Stimulated activated CD8-positive, alpha-beta memory T cell treated with anti-CD3 and anti-CD28 coated beads, Interleukin-15, amount 100 ng/mL, for 48 hours (primary cell): ENCODE measurements at places on chromosomes 6 and 20.

DNA sequence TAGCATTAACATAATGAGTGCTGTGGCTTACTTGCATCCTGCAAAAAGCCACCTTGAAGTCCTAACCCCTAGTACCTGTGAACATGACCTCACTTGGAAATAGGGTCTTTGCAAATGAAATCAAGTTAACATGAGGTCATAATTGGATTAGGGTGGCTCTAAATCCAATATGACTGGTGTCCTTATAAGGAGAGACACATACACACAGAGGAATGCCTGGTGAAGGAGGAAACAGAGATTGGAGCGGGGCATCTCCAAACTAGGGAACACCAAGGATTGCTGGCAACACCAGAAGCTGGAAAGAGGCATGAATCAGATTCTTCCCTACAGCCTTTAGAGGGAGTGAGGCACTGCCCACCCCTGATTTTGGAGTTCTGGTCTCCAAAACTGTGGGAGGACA is 17.6 kb upstream of the RPS6KA2 start:
- no peak for DNase-seq

- DNase-seq: no peak
These were observed 104.7 kb upstream of the RIN2 start for GRCh38 chr20:19653327-19653726.

GRCh38 chr6:51213811-51214210 is 395.1 kb downstream of the TFAP2B start:
- DNase-seq: no peak

GRCh38 chr6:138290423-138290962 is 72.2 kb upstream of the PBOV1 start:
- DNase-seq: no peak

DNA sequence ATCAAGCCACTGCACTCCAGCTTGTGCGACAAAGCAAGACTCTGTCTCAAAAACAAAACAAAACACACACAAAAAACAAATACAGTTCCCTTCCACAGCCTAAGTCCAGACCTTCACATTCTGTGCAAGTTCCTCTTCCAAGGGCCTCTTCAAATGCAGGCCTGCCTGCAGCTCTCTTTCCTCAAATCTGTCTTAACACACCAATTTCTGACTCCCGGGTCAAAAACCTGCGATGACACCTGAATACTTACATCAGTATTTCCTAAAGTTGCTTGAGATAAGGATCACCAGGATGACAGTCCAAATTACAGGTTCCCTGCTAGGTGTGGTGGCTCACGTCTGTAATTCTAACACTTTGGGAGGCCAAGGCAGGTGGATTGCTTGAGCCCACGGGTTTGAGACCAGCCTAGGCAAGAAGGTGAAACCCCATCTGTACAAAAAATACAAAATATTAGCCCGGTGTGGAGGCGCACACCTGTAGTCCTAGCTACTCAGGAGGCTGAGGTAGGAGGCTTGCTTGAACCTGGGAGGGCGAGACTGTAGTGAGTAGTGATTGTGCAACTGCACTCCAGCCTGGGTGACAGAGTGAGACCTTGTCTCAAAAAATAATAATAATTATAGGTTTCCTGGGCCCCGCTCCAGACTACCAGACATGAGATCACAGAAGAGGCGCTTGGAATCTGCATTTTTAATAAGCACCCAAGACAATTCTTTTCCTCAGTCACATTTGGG is 8.8 kb upstream of the PARD6B start:
- DNase-seq: no peak

DNA sequence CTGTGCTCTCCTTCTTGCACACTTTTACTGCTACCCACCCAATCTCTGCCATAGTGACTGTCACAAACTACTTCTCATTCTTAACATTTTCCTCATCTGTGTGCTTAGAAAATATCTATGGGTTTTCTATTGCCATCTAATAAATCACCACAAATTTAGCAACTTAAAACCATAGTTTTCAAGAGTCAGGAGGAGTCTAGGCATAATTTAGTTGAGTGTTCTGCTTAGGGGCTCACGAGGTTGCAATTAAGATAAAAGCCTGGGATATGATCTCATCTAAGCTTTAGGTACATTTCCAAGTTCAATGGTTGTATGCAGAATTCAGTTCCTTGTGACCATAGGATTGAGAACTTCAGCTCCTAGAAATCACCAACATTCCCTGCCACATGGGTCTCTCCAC is 98.8 kb downstream of the CLVS2 start:
- DNase-seq: no peak

GRCh38 chr6:51283723-51284355 is 465.2 kb downstream of the TFAP2B start:
- DNase-seq: no peak

GRCh38 chr6:22613695-22614094 is 44.3 kb downstream of the HDGFL1 start:
- no peak for DNase-seq

DNA sequence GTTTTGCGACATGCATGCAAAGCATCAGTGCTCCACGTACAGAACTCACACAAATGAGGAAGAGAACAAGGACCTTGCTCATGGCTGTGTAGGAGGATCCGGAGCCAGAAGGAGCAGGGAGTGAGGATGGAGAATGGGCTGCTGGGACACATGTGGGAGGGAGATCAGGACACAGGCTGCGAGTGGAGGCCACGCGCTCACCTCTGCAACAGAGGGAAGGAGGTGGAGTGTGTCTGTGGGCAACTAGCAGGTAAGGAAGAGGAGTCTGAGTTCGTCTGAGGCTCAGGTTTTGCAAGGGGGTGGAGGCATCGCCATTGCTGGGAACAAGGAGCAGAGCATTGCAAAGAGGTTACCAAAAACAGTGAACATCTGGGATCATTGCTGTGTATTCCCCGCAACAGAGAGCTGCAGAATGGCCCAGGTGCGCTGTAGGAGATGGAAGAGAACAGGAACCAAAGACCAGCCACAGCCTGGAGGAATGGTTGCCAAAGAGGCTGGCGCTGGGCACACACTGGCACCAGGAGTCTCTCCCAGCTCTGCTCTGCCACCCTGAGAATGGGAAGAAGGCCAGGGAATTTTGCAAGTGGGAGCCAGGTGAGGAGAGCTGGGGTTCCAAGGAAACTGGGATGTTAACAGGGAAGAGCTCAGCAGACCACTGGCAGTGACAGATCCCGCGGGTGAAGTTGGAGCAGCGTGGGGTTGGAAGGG is 90.0 kb upstream of the RPS6KA2 start:
- no peak for DNase-seq

GRCh38 chr6:43819958-43820357 is 49.9 kb downstream of the VEGFA start:
- DNase-seq: no peak

DNA sequence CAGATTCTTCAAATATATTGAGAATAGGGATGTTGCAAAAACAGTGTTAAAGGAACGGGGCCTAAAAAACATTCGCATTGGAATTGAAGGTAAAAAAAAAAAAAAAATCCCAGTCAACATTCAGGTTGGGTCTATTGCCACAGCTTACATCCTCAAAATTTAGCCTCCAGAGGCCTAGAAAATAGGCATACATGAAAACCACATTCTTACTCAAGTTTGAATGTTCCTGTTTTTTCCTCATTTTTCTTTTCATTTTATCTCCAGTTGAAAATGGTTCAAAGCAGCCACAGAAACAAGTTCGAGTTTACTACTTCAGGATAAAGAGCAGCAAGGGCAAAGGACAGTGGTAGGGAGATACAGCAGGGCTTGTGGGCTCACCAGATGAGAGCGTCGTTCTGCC is 41.9 kb downstream of the KCTD20 start:
- DNase-seq: no peak

DNA sequence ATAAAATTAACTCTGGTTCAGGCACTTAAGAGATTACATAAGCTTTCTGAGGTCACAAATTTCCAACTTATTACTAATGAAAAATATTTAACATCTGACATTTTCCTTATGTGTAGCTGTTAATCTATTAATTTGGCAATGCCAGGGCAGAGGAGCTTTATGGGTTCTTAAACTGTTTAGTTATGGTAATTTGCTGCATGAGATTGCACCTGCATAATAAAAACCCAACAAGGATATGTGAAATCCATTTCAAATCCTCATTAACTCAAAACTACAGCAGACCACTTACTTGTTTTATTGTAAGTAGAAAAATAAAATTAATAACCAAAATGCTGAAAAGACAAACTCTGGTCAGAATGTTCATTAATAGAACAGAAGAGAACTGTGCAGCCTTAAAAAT is 98.1 kb downstream of the PREP start:
- no peak for DNase-seq
